Activated T-helper 1 cell treated with anti-CD3 and anti-CD28 coated beads, Interleukin-2, amount 50 U/mL, for 16 hours (primary cell): ENCODE measurements at places on chromosomes 5 and 9.

- DNase-seq: no peak
Measured at GRCh38 chr9:38318759-38319495, 73.6 kb upstream of the ALDH1B1 start.

- no peak for DNase-seq
Measured at GRCh38 chr5:143347698-143348344, 55.7 kb downstream of the NR3C1 start.

- DNase-seq: no peak
Measured at GRCh38 chr5:14579731-14580397, 1.7 kb upstream of the OTULINL start.

GRCh38 chr5:178730940-178731265, 444 bp upstream of the ZNF354A start:
- no peak for DNase-seq

- no peak for DNase-seq
Measured at GRCh38 chr5:74052441-74053221, 426.6 kb downstream of the ARHGEF28 start.

- no peak for DNase-seq
Measured at GRCh38 chr9:88531920-88532698, 2.9 kb upstream of the NXNL2 start.

GRCh38 chr5:6674421-6674820, 38.8 kb upstream of the TENT4A start:
- no peak for DNase-seq

- DNase-seq: no peak
Measured at GRCh38 chr9:76424491-76424890, 30.3 kb upstream of the RFK start.

- DNase-seq: no peak
Measured at GRCh38 chr9:95181226-95181818, 136.2 kb downstream of the FANCC start.

DNA sequence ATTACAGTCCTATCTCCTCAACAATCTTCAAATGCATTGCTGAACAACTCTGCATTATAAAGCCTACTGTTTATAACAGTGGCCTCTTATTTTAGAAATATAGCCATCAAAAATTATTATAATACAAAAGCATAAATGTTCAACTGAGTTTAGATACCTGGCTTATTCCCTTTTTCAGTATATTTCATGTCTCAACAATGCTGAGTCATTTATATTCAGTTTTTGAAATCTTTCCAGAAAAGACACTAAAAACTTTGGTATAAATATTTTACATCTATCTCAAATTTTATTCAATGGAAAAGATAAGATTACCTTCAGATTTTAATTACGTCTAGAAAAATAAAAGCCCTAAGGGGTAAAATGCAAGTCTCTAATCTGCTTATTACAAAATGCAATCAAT, 37.9 kb downstream of the LURAP1L start:
- DNase-seq: no peak

GRCh38 chr9:124266826-124267201, 9.1 kb downstream of the NEK6 start:
- DNase-seq: no peak

DNA sequence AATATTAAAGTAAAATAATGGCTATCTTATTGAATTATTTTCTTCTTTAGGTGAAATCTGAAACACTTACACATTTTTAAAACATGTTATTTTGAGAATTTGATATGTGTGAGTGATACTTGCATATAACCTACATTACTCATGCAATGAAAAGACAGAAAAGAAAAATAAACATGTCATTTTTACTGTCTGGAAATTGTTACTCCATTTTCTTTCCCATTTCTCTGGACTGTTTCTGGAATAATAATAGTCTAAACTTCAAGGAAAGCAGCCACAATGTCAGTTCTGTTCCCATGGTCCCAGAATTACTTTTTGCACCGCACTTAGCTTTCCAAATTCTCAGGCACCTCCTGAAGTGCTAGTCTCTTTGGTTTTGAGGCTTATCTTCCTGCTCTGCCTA, 145.5 kb downstream of the PRR16 start:
- DNase-seq: no peak

DNA sequence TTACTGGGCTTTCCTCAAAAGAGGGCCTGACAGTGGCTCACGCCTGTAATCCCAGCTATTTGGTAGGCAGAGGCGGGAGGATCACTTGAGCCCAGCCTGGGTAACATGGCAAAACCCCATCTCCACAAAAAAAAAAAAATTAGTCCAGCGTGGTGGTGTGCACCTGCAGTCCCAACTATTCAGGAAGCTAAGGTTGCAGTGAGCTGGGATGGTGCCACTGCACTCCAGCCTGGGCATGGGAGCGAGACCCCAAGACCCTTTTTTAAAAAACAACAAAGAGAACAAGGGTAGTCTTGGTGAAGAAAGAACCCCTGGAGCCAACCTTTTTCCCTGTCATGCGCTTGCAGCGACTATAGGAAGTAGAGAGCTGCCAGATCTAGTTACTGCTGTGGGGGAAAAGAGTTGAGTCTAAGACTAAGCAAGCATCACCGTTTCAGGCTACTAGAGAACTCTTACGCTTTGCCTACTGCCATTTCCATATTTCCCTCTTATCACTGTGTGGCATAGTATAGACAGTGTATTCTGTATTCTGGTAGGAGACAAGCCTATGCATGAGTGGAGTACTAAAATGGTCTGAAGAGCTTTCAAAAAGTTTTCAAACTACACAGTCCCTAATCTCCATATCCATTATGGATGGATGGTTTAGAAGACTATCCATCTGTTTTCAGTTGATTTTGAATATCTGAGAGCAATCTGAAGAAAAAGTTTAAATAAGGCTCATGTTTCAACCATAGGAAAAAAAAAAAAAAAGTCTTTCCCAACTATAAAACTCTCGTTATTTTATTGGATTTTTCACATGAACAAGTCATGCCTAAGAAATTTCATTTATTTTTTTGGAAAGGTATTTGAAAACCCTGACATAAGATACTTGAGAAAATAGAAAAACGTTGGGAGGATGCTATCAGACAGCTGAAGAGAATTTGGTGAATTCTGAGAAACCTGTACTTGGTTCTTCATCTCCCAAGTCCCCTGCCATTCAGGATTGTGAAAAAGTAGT, 2.6 kb downstream of the C9orf40 start:
- DNase-seq: no peak

DNA sequence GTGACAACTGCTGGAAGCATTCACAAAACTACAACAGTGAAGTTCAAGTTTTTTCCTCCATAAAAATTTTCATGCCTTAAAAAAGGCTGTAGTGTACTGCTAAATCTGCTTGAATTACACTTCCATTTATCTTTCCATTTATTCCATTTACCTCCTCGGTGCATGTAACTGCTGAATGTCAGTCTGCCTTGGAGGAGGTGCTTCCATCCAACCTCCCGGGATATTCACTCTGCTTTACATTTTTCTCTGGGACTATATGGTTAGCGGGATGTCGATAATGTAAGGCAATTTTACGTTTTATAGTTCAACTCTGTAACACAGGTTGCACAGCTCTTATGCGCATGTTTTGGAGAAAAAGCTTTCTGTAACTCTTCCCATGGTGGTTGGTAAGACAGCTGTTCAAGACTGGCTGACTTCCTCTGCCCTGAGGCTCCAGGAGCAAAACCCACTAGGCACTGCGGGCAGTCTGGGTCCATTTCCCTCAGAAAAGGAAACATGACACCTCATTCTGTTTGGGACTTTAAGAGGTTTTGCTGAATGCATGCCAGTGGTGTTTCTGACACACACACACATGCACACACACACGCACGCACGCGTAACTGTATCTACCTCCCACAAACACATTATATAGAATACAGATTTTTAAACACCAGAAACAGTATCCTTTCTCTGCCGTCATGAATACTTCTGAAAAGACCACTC, 66.1 kb downstream of the SPTLC1 start:
- no peak for DNase-seq
